Activated CD8-positive, alpha-beta memory T cell treated with anti-CD3 and anti-CD28 coated beads for 1 hour (primary cell): ENCODE measurements at places on chromosomes 3 and 15.

- no peak for DNase-seq
Measured at GRCh38 chr3:131550562-131551465, 48.0 kb upstream of the MRPL3 start.

DNA sequence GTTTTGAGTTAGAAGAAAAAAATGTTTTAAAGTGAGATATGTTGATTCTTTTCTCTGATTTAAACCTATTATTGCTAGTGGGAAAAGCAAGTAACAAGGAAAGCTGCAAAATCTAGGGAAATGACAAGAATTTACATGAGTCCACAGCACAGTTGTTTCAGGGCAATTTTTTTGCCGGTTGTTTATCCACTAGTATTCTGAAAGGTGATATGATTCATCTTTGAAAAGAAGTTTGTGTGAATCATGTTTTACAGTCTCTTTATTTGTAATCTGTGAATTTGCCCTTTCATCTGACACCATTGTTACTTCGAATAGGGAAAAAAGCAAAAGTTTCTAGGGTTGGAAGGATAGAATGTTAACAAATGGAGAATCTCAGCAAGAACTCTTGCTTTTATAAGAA is 894.7 kb downstream of the OTOL1 start:
- DNase-seq = no peak

DNA sequence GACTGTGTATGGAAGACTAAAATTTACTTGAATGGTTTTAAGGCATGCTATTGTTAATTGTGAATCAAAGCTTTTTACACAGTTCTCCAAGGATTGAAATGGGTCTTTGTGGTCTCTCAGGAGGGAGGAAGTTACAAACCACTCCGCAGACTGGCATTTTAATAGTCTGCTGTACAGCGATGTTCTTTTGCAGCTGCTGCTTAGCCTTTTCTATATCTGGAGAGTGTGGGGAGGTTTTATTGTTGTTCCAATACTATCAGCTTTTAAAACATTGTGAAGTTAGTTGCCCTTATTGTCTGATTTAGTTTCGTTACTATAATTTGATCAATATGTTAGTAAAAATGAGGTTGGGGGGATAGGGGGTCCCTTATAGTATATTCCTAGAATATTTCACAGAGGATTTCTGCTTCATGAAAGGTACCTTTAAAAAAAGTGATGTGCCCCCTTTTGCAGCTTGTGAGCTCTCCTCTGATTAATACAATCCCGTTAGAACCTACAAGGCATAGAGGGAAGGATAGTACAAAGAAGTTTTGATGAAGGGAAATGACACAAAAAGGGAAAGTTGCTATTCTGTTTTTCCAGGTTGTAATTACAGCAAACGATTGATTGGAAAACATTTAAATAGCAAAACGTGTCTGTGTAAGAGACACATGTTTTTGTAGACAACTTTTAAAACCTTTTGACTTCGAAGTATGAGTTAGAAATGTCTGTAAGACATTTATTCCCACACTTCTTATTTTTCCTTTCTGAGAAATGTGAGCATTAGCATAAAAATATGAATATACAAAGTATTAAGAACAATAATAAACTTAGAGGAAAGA is 158.3 kb upstream of the CGNL1 start:
- no peak for DNase-seq

DNA sequence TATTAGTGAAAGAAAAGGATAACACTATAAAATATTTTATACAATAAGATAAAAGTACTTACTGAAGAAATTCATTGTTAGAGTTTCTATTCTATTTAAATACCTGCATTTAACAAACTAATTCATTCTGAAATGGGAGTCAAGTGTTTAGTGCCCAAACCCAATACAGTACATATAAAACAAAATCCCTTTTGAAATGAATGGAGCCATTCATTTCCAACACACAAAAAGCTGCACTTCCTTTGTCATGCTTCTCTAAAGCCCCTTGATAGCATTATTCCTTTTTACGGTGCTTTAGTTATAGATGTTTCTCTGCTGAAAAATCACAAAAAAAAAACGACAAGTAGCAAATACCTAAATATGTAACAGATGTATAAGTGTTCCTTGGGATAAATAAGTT is 596.3 kb downstream of the ZIC1 start:
- DNase-seq = no peak

GRCh38 chr3:42505849-42506410 is 3.5 kb downstream of the VIPR1 start:
- no peak for DNase-seq

- no peak for DNase-seq
Measured at GRCh38 chr3:130242850-130243569, 102.5 kb upstream of the COL6A5 start.

DNA sequence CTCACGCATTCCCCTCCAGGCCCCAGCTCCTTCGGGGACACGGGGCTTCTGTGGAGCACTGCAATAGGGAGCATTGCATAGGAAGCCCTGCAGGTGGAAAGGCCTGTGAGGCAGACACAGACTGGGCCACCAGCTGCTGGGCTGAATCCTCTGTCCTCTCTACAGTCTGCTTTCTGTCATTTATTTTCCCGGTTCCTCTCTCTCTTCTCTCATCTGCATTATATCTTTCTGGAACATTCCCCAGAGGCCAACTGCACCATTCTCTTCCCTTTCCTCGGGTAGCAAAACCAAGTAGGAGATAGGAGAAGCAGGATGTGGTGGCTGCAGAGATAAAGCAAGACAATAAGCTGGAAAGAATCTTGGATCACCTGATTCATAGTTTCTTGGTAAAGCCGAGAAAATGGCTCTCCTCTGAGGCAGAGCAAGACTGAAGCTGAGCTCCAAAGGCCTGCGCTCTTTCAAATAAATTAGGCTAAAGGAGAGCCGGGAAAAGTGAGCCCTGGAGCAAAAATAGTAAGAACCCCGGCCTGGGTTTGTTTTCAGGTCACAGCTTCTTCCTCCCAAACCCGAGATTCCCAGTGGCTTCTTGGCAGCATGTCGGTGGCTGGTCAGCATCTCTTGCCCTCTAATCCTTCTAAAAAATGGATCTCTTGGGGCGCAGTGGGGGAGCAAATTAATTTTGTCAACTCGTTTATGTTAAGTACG is 5.3 kb downstream of the TM4SF4 start:
- no peak for DNase-seq

DNA sequence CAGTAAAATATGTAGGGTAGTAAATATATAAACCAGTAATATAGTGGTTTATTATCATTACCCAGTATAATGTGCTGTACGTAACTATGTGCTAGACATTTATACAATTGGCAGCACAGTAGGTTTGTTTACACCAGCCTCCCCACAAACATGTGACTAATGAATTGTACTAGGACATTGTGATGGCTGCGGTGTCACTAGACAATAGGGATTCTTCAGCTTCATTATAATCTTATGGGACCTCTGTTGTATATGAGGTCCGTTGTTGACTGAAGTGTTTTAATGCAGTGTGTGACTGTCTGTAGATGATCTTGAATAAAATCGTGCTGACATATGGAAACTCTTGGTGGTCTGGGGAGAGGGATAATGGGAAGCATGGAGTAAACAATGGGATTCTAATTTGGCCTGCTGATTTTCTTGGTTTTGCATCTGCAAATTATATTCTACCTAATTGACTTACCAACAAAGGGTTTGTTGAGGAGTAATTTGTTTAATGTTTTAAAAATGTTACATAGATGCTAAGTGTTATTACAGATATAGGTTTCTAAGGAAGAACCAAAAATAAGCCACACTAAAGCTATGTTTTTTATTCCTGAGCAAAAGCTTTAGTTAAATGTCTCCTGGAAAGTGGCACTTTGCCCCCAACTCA is 496.5 kb upstream of the TBL1XR1 start:
- no peak for DNase-seq

DNA sequence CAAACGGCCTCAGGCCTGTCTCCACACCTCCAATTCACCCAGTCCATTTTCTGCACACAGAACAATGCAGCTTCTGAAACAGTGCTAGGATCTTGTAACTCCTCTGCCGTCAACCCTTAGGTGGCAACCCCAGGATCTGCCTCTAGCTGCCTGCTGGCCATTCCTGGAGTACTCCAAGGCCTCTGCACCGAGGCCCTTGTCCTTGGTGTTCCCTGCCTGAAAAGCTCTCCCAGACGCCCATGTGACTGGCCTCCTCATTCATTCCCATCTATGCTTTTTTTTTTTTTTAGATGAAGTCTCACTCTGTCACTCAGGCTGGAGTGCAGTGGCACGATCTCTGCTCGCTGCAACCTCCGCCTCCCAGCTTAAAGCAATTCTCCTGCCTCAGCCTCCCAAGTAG is 18.3 kb downstream of the RAB43 start:
- no peak for DNase-seq

DNA sequence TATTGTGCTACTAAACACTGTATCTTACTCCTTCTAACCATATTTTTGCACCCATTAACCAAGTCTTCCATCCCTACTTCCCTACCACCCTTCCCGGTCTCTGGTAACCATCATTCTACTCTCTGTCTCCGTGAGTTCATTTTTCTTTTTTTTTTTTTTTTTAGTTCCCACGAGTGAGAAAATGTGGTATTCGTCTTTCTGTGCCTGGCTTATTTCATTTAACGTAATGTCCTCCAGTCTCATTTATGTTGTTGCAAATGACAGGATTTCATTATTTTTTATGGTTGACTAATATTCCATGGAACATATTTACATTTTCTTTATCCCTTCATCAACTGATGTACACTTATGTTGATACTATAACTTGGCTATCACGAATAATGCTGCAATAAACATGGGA is 31.7 kb downstream of the TJP1 start:
- no peak for DNase-seq

- no peak for DNase-seq
Measured at GRCh38 chr3:188097791-188098190, 56.2 kb upstream of the LPP start.

- no peak for DNase-seq
Measured at GRCh38 chr3:184233127-184233843, 3.9 kb downstream of the VWA5B2 start.

- DNase-seq = no peak
Measured at GRCh38 chr3:121677141-121677540, 16.4 kb upstream of the HCLS1 start.

DNA sequence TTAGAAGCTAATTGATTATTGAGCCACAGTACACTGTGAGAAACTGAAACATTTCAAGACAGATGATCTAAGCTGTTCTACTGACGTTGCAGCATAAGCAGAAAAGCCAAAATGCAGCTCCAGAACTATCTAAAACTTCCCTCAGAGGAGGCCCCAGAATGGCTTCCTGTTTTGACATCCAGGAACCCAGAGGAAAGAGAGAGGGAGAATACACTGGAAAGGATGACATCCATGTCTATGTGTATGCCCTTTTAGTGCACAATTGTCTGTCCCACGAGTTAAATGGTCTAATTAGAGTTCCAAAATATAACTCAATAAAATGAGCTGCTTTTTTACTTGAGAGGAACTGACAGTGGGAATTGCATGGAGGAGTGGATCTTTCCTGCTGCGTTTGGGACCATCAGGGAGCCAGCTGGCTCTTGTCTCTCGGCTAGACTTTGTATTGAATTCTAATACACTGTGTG is 688.1 kb downstream of the ZNF385D start:
- no peak for DNase-seq

GRCh38 chr3:30226601-30227151 is 379.7 kb upstream of the TGFBR2 start:
- DNase-seq = no peak

- DNase-seq = no peak
Measured at GRCh38 chr15:66679657-66680108, 22.4 kb upstream of the SMAD6 start.

DNA sequence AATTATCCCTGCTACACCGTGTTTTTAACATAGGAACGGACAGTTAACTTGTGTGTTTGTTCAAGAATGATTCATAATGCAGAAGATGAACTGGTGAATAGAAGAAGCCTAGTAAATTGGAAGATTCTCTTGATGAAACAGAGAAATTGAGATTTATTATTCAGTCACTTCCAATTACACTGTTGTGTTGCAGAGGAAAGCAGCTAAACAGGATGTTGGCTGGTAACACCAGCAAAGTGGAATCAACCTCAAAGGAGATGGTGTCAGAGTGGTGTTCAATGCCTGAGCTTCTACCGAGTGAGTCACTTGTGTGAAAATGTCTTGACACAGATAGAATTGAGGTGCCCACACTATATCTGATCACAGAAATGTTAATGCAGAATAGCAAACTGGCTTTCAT is 399.6 kb downstream of the LPP start:
- no peak for DNase-seq

DNA sequence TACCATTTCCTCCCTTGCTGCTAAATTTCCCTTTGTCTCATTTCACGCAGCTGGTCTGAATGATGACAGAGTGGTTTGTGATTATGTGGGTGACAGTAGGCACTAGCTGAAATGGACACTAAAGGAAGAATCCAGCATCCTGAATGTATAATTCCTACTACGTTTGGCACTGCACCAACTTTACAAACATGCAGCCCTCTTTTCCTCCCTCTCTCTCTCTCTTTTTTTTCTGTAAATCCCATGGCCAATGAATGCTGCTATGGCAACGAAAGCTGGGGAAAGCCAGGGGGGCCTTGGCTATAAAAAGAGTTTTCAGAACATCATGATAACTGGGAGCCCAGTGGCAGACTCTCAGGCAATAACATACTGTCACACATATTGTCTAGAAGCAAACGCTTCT is 367.2 kb upstream of the AGTR1 start:
- no peak for DNase-seq

- no peak for DNase-seq
Measured at GRCh38 chr15:74976159-74976558, 19.2 kb upstream of the SCAMP5 start.

- no peak for DNase-seq
Measured at GRCh38 chr3:62961874-62962556, 86.8 kb upstream of the CADPS start.

DNA sequence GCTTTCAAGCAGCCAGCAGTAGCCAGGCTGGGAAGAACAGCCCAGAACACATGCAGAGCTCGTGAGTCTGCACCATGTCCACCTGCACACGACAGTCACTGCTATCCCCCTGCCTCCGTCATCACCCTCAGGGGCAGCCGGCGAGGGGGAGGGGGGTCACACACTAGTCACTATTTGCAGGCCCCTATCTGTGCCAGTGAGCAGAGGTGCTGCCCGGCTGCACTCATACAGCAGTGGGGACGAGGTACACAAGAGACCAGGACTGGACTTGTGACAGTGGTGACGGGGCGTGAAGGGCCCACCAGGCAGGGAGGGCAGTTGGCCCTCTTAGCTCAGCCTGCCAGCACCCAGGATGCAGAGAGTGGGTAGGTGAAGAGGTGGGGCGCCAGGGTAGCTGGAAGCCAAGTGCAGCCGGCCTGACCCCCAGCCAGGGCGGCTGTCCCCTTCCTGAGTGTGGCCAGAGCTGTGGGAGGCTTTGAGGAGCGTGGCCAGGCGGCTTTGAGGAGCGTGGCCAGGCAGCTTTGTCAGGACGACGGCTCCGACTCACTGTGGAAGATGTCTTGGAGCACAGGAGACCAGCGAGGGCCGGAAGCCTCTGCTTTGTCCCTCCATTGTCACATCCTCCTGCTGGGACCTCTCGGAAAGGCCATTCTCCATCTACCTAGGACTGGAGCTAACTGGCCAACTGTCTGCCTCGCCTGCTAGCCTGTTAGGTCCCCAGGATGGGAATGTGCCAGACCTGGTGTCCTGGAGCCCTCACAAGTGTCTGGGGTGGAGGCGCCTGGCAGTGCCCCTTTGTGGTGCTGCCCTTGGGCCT is 52.1 kb upstream of the FGD5 start:
- no peak for DNase-seq

- DNase-seq = no peak
Measured at GRCh38 chr3:140180603-140181002, 245.6 kb downstream of the CLSTN2 start.
